ENCODE measurements at places on chromosomes 6 and 20.

DNA sequence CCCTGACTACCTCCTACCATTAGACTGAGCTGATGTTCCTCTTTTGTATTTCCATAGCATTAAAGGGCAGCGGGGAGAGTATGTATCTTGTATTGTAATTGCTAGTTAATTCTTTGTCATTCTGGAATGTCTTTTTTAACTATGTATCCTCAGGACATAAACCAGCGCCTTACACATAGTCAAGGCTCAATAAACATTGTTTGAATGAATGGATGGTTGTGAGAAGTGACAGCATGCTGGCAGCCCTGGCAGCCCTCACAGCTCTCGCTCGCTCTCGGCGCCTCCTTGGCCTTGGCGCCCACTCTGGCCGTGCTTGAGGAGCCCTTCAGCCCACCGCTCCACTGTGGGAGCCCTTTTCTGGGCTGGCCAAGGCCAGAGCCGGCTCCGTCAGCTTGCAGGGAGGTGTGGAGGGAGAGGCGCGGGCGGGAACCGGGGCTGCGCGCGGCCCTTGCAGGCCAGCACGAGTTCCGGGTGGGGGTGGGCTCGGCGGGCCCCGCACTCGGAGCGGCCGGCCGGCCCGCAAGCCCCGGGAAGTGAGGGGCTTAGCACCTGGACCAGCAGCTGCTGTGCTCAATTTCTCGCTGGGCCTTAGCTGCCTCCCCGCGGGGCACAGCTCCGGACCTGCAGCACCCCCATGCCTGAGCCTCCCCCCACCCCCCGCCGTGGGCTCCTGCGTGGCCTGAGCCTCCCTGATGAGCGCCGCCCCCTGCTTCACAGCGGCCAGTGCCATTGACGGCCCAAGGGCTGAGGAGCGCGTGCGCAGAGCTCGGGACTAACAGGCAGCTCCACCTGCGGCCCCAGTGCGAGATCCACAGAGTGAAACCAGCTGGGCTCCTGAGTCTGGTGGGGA lies 93.1 kb downstream of the RNF182 start:
- DNase-seq = no peak

DNA sequence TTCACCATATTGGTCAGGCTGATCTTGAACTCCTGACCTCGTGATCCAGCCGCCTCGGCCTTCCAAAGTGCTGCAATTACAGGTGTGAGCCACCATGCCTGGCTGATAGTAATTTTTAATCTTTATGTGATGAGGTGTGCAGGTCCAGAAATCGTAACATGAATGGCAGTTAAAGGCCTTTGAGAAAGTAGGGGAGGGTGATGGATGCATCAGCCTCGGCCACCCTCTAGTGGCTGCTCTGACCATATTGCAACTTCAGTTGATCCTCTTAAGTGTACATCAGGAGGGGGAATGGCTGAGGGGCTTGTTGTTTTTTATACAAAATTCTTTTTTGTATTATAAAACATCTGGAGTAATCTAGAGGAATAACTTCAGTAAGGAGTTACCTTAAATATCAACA lies 193.0 kb downstream of the ZFAND3 start:
- DNase-seq = no peak

- no peak for DNase-seq
These were observed 41.5 kb upstream of the KCNQ5 start for GRCh38 chr6:72580281-72580940.

DNA sequence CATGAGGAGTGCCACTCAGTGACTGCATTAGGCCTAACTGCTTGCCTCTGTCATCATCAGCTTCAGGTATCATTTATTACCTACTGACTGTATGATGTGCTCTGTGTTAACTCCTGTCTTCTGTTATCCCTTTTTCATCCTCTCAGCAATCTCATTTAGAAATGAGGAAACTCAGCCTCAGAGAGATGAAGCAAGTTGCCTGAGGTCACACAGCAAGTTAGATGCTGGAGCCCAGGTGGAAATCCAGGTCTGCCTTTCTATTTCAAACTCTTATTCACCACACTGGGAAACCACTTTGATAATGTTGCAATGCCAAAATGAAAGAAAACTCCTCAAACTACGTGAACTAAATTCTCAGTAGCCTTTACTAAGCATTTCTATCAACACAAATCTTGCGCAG lies 1.3 kb downstream of the FERMT1 start:
- DNase-seq = no peak

DNA sequence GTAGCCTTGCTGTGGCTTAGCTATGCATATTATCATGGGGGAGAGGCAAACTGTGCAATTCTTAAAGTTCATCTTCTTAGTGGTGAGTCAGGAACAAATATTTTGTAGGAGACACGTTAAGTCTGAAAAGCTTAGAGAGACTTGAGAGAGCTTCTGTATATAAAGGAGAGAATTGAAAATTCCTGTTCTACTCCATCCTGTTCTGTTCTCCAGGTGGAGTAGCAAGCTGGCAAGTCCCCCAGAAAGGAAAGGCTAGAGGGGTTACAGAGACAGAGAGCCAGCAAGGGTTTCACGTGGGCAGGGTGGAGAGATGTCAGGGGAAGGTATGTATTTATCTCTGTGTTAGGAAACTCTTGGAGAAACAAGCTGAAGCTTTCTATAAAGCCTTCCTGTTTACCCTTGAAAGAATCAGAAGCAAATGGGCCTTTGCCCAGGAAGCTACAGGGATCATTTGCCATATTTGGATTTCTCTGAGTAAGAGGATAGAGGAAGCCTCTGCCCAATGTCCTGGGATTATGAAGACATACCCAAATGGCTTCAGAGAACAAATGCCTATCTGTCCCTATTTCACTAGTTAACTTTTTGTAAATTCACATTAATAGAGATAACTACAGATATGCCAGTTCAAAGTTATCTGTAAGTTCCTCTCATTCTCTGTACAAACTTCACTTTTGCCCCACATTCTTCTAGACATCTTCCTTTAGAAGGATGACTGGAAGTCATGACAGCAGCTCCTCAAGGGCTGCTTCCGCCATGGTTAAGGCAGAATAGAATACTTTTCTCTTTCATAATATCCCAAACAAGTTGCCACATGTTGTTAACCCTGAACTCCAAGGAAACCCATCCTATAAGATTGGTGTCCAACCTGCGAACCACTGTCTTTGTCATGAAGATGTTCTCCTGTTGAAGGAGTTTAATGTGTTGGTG lies 126.7 kb upstream of the NEDD9 start:
- no peak for DNase-seq

- DNase-seq = no peak
These were observed 58.1 kb downstream of the UBE2V1 start for GRCh38 chr20:50054626-50055511.

- DNase-seq = no peak
These were observed 10.8 kb downstream of the ASXL1 start for GRCh38 chr20:32368925-32369324.

DNA sequence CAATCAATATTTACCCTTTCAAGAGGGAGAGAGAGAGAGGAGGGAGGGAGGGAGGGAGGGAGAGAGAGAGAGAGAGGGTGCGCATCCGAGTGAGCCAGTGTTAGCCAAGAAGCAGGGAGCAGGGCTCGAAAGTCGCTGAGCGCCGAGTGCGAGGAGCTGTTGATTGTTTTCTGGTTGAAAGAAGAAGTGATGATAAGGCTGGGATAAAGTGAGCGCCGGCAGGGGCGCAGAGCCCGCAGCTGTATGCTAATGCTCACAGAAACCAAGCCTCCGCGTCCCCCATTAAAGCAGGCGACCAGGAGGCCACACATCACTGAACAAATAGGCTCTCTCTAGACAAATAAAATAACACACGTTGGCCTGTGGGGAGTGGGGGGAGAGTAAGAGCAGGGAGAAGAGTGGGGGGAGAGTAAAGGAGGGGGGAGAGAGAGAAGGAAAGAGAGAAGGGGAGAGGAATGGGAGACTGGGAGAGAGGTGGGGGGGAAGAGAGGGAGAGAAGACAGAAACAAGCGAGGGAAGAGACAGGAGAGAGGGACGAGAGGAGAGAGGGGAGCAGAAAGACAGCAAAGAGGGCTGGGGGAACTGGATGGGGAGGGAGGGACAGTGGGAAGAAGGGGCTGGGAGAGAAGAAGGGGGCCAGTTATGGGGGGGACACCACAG lies 5.0 kb upstream of the INSM1 start:
- no peak for DNase-seq

GRCh38 chr6:55014321-55015088 lies 159.8 kb upstream of the HCRTR2 start:
- DNase-seq = no peak

- no peak for DNase-seq
These were observed 102.7 kb upstream of the AHI1 start for GRCh38 chr6:135600086-135600702.

DNA sequence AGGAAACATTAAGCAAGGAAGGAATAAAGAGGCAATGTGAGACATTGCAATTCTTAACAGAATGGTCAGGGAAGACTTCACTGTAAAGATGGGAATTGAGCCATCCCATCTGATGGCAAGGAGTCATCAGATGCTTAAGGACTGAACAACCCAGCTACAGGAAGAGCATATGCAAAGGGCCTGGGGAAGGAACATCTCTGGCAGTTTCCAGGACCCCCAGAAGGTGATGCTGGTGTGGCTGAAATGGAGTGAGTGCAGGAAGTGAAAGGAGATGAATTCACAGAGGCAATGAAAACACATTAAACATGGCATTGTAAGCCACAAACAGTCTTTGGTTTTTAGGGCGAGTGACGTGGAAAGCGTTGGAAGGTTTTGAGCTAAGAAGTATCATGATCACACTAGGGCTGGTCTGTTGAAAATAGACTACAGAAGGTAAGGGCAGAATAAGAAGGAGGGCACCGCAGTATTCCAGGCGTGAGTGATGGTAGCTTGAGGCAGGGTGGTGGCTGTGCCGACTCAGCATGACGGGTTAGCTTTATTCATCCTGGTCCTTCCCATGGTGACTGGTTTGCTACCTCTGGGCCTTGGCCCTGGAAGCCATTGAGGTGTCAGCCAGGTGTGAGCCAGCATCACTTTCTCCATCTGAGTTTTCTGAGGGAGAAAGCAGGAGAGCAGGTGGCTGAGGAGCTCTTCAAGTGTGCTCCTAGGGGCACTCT lies 6.8 kb downstream of the BTN2A1 start:
- DNase-seq = no peak

DNA sequence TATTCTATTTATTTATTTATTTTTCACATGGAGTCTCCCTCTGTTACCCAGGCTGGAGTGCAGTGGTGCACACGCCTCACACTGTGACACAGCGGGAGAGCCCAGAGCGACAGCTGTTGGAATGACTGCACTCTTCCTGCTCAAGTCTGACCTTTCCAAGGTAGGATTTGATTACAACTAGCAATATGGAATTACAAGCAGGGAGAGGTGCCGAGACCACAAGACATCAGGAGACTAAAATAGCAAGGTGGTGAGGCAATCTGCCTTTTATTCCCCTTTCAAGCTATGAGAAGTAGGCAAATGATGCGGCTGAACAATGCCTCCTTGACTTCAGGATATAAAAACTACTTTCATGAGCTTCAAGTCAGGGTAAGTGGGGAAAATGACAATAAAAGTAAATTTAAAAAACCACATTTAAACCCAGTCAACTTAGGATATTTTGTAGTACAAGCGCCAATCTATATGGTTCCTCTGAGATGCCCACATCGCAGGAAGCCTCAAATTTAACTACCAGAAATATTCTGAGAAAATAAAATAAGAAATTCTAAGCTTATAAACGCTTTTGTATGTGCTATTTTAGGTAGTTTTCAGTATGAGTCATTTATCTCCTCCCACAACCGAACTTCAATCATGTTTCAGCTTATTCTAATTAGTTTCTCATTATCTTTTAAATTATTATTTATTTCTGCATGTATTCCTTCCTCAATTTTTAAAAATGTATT lies 146.9 kb upstream of the SGK1 start:
- DNase-seq = no peak

DNA sequence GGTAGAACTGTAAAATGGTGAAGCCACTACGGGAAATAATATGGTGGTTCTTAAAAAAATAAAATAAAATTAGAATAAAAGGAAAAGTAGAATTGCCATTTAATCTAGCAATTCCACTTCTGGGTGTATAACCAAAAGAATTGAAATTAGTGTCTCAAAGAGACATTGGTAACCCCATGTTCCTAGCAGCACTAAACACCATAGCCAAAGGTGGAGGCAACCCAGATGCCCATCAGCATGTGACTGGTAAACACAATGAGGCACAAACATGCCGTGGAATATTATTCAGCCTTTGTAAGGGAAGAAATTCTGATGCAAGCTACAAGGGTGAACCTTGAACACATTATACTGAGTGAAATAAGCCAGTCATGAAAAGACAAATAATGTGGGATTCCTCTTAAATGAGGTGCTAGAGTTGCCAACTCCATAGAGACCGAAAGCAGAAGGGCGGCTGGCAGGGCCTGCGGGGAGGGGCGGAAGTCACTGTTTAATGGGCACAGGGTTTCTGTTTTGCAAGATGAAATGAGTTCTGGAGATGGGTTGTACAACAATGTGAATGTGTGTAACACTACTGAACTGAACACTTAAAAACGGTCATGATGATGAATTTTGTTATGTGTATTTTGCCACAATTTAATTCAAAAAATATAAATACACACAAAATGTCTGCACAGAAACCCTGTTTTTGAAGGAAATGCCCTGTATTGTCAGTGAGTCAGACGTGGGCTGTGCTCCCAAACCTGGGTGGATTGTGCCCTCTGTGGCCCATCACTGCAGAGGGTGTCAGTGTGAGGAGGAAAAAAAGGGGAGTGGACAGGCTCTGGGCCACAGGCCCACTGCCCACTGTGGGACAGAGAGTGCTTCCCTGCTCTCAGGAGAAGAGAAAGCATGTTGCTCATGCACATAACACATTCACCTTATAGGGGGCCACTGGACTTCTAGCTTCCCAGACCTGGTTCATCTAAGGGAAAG lies 49.6 kb upstream of the CD93 start:
- DNase-seq = no peak

GRCh38 chr20:36336954-36337704 lies 31.0 kb downstream of the DLGAP4 start:
- DNase-seq = no peak

GRCh38 chr20:63006540-63007359 lies at the start of gene BHLHE23:
BHLHE23 (minus strand) TSS chr20:63006964; CDS start chr20:63006774, 190 bp downstream.
- no peak for DNase-seq

DNA sequence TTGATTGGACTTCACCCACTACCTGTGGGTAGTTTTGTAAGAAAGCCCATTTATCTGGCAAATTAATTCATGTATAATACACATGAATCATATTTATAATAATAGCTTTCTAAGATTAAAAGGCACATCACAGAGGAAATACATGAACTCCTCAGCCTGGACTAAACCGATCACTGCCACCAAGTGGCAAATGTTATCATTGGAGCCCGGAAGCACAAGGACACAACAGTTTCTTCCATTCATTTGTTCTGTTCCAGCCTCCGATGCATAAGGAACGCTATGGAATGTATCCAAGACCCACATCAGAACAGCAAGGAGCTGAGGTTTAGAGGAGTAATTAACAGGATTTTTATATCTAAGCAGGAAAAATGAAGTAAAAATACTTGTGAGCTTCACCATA lies 13.9 kb upstream of the IPCEF1 start:
- no peak for DNase-seq

- DNase-seq = no peak
These were observed 625.9 kb upstream of the FLRT3 start for GRCh38 chr20:14963262-14963663.

Measured in effector memory CD8-positive, alpha-beta T cell (primary cell).